ENCODE measurements at places on chromosomes 4 and X.

- DNase-seq = no peak
These were observed 32.0 kb upstream of the DCX start for GRCh38 chrX:111443946-111444345.

DNA sequence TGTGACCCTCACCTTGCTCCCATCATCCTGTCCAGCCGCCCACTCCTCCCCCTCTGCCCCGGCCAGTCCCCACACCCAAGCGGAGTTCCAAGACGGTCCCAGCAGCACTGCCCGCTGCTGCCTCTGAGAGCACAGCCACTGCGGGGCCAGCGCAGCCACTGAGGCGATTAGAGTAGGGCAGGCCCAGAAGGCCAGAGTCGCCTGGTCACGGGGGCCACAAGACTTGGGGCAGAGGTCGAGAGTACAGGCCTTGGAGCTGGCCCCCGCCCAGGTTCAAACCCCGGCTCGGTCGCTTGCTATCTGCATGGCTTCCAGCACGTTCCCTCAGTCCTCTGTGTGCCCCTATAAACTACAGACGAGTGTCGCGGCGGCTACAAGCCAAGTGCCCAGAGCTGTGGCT lies 53.2 kb upstream of the ADRA2C start:
- DNase-seq = no peak

DNA sequence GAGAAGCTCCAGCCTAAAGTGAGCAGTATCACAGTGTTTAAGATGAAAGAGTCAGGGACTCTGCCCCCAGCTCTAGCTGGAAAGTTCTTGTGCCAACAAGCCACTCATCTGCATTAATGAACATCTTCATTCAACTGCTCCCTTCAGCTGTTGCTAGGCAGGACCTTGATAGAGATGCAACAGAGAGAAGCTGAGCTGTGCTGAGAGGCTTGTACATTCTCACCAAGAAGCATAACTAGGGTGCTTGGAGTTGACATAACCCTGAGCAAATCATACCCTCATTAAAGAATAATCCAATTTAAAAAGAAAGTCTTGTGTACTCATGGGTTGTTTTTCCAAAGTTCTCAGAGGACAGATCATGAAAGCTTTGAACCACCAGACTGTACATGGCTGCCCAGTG lies 63.2 kb downstream of the ATXN3L start:
- DNase-seq = no peak

- DNase-seq = no peak
These were observed 131.4 kb downstream of the UCHL1 start for GRCh38 chr4:41388080-41388479.

DNA sequence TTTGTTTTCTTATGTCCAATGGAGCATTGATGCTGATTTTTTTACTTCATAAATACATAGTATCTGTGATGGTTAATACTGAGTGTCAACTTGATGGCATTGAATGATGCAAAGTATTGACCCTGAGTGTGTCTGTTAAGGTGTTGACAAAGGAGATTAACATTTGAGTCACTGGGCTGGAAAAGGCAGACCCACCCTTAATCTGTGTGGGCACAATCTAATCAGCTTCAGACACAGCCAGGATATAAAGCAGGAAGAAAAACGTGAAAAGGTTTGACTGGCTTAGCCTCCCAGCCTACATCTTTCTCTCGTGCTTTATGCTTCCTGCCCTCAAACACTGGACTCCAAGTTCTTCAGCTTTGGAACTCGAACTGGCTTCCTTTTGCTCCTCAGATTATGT lies 230.6 kb upstream of the SPRY1 start:
- DNase-seq = no peak

DNA sequence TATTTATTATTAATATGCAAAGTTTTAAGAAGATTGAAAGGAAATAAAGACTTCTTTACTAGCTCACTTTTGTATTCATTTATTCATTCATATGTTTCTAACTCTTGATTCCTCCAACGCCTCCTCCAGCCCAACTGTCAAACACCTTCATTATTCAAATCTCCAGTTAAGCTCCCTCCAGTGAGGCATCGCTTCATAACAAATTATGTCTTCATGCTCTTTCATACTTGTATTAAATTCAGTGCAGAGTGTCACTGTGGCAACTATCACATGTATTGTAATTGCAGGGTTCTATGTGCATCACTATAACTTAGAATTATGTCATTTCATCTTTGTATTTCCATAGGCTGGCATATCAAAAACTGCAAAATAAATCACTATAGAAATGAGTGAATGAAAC lies 1394.2 kb upstream of the PCDH7 start:
- no peak for DNase-seq

DNA sequence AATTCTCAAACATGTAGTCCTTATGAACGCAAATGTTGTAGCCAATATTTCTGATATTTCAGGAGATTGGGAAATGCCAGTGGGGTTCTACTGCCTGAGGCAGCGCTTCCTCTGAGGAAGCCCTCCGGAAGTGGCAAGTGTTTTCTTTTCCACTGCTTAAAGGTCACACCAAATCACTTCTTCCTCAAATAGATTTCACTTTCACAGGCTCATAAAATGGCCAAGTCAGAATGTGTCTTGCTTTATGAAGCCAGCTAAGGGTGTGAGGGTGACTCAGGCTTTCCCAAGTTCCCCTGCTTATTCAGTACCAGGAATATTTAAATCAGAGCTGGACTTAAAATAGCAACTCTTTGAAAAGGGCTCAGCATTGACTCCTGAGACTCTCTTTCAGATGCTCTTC lies 514.2 kb upstream of the DIPK2B start:
- DNase-seq = no peak

DNA sequence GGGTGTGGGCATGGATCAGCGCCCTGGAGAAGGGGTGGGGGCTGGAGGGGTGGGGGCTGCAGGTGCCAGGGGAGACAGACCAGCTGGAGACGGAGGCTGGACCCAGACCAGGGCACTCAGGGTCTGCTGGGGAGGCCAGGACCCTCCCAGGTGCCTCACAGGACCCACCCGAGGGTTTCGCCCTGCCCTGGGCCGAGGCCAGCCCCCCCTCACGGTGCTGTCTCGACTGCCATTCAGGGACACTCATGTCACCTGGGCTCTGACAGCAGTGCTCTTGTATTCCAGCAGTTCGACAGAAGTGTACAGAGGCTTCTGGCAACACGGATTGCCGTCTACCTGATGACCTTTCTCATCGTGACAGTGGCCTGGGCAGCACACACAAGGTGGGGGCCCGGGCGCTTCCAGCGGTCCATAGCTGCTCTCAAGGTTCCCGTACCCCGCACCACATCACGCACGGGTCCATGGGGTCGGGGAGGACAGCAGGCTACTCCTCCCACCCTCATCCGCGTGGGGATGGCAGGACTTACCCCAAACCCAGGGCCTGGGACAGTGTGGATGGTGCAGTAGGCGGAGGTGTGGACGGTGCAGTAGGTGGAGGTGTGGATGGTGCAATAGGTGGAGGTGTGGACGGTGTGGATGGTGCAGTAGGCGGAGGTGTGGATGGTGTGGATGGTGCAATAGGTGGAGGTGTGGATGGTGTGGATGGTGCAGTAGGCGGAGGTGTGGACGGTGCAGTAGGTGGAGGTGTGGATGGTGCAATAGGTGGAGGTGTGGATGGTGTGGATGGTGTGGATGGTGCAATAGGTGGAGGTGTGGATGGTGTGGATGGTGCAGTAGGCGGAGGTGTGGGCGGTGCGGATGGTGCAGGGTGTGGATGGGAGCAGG lies 18.1 kb downstream of the TMEM175 start:
- DNase-seq = no peak

DNA sequence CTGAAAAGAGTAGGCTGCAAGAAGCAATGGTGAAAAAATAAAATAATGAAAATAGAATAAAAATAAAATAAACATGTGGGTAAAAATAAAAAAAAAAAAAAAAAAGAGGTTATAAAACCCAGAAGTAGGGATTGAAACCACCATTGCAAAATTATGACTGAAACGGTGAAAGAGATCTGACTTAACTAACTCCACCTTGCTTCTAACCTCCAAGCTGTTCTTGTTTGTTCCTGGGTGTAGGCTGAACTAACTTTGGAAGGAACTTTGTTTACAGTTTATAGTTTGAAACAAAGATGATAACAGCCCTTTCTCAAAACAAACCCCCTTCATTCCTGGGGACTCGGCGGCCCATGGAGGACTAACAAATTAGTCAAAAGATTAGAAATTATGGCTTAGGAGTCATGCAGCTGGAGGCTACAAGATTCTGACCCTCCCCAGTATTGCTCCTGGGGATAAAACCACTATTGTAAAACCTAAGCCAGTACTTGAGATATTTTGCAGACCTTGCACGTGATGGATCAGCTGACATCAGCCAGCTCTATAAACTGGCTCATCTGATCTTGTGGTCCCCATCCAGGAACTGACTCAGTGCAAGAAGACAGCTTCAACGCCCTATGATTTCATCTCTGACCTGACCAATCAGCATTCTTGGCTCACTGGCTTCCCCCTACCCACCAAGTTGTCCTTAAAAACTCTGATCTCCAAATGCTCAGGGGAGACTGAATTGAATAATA lies 30.4 kb downstream of the DDX60L start:
- DNase-seq = peak; percentile 29

DNA sequence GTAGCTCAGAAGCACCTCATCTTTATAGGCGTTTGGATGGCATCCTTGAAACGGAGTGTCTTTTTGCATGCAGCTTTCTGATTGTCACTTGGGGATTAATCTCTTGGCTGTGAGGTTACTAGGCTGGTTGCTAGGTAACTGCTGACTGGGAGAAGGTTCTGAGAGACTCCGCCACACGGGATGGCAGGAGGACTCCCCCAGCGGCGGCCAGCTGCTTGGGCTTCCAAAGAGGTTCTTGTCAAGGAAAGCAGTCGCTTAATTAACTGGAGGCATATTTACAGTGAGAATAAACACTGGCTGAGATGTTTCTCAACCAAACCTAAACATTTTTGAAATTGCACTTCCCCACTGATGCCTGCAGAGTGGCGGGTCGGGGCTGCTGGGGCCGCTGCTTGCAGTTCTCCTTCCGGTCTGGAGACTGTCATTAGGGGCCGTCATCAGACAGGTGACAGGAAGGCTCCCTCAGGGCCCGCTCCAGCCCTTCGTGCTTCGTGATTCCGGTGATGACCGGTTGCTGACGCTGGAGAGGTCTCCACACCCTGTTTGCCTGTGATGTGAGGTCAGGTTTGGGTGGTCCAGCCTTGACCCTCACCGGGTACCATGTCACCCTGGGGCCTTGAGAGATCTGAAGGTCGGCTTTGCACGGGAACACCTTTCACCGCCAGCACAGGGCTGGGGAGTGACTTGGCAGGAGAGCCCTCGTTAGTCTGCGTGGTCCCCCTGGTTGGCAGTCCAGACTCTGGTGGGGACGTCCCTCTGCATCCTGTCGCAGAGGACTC lies 9.1 kb downstream of the NSG1 start:
- DNase-seq = no peak

DNA sequence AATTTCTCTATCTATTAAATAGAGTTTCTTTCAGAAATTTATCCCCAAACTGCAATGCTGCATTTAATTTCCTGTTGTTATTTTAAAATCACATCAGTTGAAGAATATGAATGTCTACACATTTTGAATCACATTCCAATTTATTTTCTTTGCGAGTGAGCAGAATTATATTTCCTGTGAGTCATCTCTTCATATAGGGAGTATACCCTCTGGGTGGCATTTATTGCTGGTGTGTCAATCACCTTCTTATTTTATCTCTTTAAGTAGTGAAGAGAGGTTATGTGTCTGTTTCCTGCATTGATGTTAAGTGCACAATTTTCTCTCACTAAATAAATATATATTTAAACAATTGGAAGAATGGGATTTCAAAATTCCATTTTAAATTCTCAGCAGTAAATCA lies 511.0 kb upstream of the ATOH1 start:
- DNase-seq = no peak

- no peak for DNase-seq
These were observed 57.3 kb downstream of the SPINK2 start for GRCh38 chr4:56764223-56764622.

GRCh38 chr4:98283219-98284189 lies 22.3 kb downstream of the RAP1GDS1 start:
- DNase-seq = no peak

DNA sequence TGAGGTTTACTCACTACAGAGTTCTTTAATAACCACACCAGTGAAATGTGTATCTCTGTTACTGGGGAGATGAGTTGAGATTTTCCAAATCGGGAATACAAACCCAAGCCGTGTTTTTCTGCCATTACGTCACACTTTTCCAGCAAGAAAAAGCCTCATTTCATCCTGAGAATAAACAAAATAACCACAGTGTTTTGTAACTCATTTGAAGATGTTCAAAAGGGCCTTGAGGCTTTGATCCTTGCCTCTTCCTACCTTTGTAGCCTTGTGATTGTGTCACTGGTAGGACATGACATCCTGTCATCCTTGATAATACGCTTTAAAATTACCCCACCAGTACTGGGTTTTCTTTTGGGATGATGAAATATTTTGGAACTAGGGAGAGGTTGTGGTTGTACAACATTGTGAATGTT lies 2.9 kb downstream of the USP11 start:
- DNase-seq = no peak

GRCh38 chrX:100700809-100701208 lies 31.1 kb downstream of the SYTL4 start:
- DNase-seq = no peak

DNA sequence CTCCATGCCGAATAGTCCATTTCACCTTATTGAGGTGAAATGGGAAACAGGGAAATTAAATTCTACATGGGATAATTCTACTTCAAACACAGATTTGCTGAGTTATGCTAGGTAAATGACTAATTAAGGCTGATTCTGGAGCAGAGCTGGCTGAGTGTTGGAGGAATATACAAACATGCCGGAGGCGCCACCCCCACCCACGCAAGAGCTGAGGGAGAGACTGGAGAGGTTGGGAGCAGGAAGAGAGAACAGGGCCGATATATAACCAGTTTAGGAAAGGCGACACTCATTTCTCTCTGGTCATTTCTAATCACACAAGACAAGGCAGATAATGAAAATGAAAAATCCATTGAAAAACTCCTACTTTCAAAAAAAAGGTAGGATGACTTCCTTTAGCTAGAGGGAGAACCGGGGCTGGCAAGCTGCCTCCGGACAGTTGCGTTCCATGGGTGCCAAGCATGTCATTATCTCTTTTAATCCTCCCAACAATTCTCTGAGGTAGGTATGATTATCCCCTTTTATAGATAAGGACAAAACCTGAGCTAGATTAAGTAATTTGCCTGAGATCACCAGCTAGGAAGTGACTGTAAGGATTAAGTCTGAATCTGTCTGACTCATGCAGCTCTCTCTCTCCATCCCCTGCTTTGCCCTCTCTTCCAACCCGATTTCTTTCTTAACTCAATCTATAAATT lies 27.6 kb upstream of the CFAP299 start:
- DNase-seq = no peak

- no peak for DNase-seq
These were observed 76.6 kb upstream of the INPP4B start for GRCh38 chr4:142922720-142923119.

DNA sequence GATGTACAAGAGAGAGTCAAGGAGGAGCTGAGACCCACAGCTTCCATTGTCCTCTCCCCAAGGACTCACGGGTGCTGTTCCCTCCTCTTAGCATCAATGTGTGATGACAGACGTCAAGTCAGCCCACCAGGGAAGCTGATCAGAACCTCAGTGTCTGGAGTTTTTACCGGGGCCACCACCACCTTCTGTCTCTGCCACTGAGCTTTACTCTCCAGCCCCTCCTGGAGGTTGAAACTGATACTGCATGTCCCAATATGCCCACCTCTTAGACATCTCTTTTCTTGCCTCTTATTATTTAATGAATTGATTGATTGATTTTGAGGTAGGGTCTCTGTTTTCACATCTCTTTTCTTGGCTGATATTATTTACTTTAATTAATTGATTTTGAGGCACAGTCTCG lies 10.3 kb upstream of the AKAP17A start:
- peak; percentile 50 for DNase-seq
